Nephron progenitor cell (in vitro differentiated cells): ENCODE measurements at places on chromosomes 4 and X.

- no peak for DNase-seq
- H3K27ac ChIP-seq: peak overlapping the region; percentile 54
- H3K27me3 ChIP-seq: no peaks in the 10 kb centered on the region
- no peak overlapping the region for H3K4me3 ChIP-seq
Measured at GRCh38 chr4:102168580-102168979, 176.7 kb downstream of the SLC39A8 start.

DNA sequence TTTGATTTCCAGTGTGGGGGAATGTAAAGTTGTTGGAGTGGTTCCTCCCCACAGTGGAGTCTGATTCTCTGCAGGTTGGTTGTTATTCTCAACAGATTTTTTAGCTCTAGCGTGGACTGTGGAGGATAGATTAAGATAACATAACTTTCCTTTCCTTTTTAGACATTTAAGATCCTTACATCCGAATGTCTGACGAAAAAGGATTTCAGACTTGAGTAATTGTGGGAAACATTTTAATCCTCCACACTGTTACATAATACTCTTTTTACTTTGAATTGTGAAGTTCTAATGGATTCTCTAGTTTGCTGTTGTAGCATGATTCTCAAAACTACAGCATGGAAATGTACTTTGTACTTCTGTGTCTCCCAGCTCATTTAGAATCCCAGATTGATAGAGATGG is 107.8 kb downstream of the ARHGAP10 start:
- peak overlapping the region; percentile 61 for H3K27ac ChIP-seq
- no peak overlapping the region for H3K4me3 ChIP-seq
- no peaks in the 10 kb centered on the region for H3K27me3 ChIP-seq

GRCh38 chrX:10501611-10502010 is 118.8 kb downstream of the MID1 start:
- no peak overlapping the region for H3K27ac ChIP-seq
- no peak for DNase-seq
- H3K4me1 ChIP-seq: no peaks in the 10 kb centered on the region
- H3K27me3 ChIP-seq: no peaks in the 10 kb centered on the region
- H3K36me3 ChIP-seq: peaks cover 35% of the 10 kb centered on the region

GRCh38 chr4:183888564-183888963 is 16.5 kb upstream of the STOX2 start:
- no peaks in the 10 kb centered on the region for H3K36me3 ChIP-seq
- H3K4me1 ChIP-seq: peaks cover 36% of the 10 kb centered on the region
- H3K4me3 ChIP-seq: no peak overlapping the region
- DNase-seq: no peak
- peaks cover 3% of the 10 kb centered on the region for H3K27me3 ChIP-seq

- no peak for DNase-seq
- H3K4me1 ChIP-seq: no peaks in the 10 kb centered on the region
- no peak overlapping the region for H3K4me3 ChIP-seq
- peaks cover 23% of the 10 kb centered on the region for H3K36me3 ChIP-seq
- no peak overlapping the region for H3K27ac ChIP-seq
- H3K27me3 ChIP-seq: peaks cover 4% of the 10 kb centered on the region
Measured at GRCh38 chrX:132933170-132933569, 25.3 kb downstream of the HS6ST2 start.

- no peak for DNase-seq
- peaks cover 63% of the 10 kb centered on the region for H3K27me3 ChIP-seq
- no peak overlapping the region for H3K27ac ChIP-seq
- peaks cover 9% of the 10 kb centered on the region for H3K36me3 ChIP-seq
Measured at GRCh38 chrX:3712870-3713224, 602 bp downstream of the PRKX start.

GRCh38 chrX:40205471-40205870 is 107.7 kb upstream of the BCOR start:
- H3K4me3 ChIP-seq: no peak overlapping the region
- peaks cover 8% of the 10 kb centered on the region for H3K27me3 ChIP-seq
- no peak overlapping the region for H3K27ac ChIP-seq

DNA sequence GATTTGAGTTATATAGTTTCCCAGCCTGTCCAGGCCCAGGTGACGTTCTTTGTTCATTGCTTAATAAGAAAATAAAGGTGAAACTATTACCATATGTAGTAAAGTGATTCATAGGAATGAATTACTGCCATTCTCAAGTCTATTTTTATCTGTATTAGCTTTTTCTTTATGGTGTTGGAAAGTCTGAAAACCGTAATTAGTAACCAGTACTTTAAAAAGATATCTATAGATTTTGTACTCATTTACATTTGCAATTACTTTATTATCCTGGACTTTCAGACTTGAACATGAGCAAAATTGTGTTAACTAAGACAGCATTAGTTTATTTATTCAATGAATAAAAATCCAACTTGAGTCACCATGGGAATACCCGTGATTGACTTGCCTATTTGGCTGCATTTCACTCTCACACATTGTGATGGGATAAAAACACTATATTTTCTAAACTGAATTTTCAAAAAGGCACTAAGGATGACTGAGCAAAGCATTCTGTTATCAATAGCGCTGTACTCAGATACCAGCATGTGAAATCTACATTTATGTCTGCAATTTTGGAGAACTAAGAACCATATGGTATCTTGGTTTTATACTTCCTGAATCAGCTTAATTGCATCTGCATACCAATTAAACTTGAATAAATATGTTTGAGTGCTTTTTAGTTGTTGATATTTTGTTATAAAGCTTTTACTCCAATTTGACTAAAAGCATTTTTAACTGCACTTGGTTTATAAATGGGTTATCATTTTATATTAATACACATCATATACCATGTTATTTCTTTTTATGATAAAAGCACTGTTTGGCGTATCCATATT is 154.6 kb downstream of the CCSER1 start:
- no peaks in the 10 kb centered on the region for H3K4me1 ChIP-seq
- no peak for DNase-seq
- no peak overlapping the region for H3K27ac ChIP-seq
- peaks cover 2% of the 10 kb centered on the region for H3K27me3 ChIP-seq

DNA sequence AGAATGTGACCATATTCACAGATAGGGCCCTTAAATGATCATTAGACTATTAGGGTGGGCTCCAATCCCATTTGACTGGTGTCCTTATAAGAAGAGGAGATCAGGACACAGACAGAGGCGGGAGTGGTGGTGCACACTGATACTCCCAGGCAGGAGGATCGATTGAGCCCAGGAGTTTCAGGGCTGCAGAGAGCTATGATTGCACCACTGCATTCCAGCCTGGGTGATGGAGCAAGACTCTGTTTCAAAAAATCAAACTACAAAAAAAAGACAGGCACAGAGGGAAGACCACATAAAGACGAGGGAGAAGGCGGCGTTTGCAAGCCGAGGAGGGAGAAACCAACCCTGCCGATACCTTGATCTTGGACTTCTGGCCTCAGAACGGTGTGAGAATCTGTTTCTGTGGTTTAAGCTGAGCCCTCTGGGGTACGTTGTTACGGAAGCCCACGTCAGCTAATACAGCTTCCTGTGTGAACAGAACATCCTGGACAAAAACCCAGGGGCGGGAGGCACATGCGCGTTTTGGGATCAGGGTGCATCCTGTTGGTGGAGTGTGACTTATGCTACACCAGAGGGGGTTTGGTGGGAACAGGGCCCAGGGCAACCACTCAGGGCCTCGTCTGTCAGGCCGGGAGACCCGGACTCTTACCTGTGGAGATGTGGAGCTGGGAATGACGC is 211.8 kb upstream of the PSAPL1 start:
- peaks cover 11% of the 10 kb centered on the region for H3K36me3 ChIP-seq
- H3K27ac ChIP-seq: peak overlapping the region; percentile 36
- no peaks in the 10 kb centered on the region for H3K27me3 ChIP-seq
- H3K4me1 ChIP-seq: peaks cover 55% of the 10 kb centered on the region
- DNase-seq: no peak
- H3K4me3 ChIP-seq: no peak overlapping the region

GRCh38 chrX:12401252-12401651 is 263.0 kb downstream of the FRMPD4 start:
- H3K27ac ChIP-seq: no peak overlapping the region
- H3K36me3 ChIP-seq: no peaks in the 10 kb centered on the region
- no peaks in the 10 kb centered on the region for H3K4me1 ChIP-seq
- no peaks in the 10 kb centered on the region for H3K27me3 ChIP-seq

DNA sequence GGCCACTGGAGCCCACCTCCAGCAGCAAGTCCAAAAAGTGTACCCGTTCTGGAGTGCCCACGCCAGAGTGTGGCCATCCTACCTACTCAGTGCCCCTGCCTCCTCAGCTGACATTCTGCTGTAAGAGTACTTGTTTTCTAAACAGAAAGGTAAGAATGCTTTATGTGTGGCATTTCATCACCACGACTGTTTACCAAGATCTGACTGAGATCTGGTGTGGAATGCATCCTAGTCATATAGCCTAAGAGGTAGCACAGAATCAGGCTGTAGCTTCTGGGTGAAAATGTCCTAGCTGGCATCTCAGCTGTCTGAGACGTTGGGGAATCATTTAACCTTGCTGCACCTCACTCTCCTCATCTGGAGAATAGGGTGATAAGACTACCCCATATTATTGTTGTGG is 638.7 kb upstream of the TENM3 start:
- no peak overlapping the region for H3K4me3 ChIP-seq
- peaks cover 4% of the 10 kb centered on the region for H3K27me3 ChIP-seq
- no peaks in the 10 kb centered on the region for H3K36me3 ChIP-seq
- no peak for DNase-seq

- peaks cover 31% of the 10 kb centered on the region for H3K36me3 ChIP-seq
- H3K27me3 ChIP-seq: peaks cover 5% of the 10 kb centered on the region
- peak overlapping the region; percentile 95 for H3K4me3 ChIP-seq
- H3K27ac ChIP-seq: peak overlapping the region; percentile 10
Measured at GRCh38 chrX:134171661-134172587, 65.1 kb upstream of the CCDC160 start.

DNA sequence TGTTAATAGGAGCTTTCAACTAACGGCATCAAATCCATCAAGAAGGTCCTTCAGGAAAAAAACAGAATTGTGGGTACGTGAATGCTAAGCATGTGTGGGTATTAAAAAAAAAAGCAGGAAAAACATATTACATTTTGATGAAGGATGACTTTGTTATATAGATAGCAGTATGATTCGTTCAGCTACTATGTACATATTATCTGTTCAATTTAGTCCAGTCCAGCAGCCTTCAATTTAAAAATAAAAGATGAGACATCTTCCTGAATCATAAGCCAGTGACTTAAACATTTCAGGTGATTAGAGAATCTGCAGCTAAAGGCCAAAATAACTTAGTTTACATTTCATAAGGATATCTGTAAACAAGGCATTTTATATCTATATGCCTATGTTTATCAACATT is 63.4 kb downstream of the LCORL start:
- no peak for DNase-seq
- H3K27me3 ChIP-seq: no peaks in the 10 kb centered on the region
- peak overlapping the region; percentile 17 for H3K27ac ChIP-seq
- peaks cover 79% of the 10 kb centered on the region for H3K36me3 ChIP-seq

- H3K4me3 ChIP-seq: no peak overlapping the region
- no peak for DNase-seq
- no peaks in the 10 kb centered on the region for H3K27me3 ChIP-seq
- no peaks in the 10 kb centered on the region for H3K4me1 ChIP-seq
Measured at GRCh38 chr4:84632092-84632491, 49.2 kb downstream of the CDS1 start.

DNA sequence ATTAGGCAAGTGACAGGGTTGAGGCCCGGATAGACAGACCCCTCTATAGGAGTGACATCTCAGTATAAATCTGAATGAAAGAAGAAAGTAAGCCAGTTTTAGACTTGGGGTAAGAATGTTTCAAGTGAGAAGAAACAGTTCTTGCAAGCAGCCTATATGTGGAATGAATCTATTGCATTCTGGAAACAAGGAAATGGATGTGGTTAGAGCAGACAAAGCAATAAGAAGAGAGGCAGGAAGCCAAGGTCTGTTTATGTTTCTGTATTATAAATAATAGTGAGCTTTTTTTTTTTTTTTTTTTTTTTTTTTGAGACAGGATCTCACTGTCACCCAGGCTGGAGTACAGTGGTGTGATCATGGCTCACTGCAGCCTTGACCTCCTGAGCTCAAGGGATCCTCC is 255.8 kb downstream of the UNC5C start:
- no peak for DNase-seq
- no peak overlapping the region for H3K27ac ChIP-seq
- peaks cover 3% of the 10 kb centered on the region for H3K27me3 ChIP-seq

DNA sequence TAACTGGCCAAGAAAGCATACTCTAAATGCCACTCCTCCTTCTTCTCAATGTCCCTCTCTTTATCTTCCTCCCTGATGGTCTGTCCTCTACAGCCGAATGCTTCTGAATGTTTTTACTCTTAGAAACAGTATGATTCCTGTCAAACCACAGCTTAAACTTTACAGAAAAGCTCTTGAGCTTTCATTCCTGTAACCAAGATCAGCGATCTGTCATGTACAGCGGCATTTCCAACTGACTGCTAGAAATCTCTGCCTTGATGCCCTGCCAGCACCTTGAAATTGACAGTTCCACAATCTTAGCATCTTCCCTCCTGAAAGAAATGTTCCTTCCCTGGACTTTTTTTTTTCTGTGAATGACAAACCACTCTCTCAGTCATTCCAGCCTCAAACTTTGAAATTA is 11.5 kb upstream of the GATB start:
- peaks cover 8% of the 10 kb centered on the region for H3K27me3 ChIP-seq
- peaks cover 9% of the 10 kb centered on the region for H3K4me1 ChIP-seq
- peaks cover 4% of the 10 kb centered on the region for H3K36me3 ChIP-seq

GRCh38 chr4:151885123-151885522 is 124.3 kb upstream of the GATB start:
- no peak overlapping the region for H3K27ac ChIP-seq
- H3K4me1 ChIP-seq: no peaks in the 10 kb centered on the region
- no peak for DNase-seq
- H3K36me3 ChIP-seq: no peaks in the 10 kb centered on the region
- H3K27me3 ChIP-seq: peaks cover 8% of the 10 kb centered on the region
- H3K4me3 ChIP-seq: no peak overlapping the region
